Regular cardiac myocyte (primary cell): ENCODE measurements at places on chromosomes 1 and 21. TPM values are rescaled to one million over a fixed set of nuclear protein-coding genes. Genes with fewer than 3 reads are reported as not detected.

The GJA8 gene
- not detected in 2 replicates for total RNA-seq

The SPATA46 gene
- total RNA-seq: not detected in 2 replicates

The GSTM2 gene
- total RNA-seq: 5.4 and 17.5 TPM in 2 replicates

The FALEC gene
- 0.28 TPM in 1 of 2 replicates, not detected in the other for total RNA-seq

The IVL gene
- total RNA-seq: not detected in 2 replicates

The ZNF691 gene
- 8.4 and 13.2 TPM in 2 replicates for total RNA-seq

The HSD3B1 gene
- total RNA-seq: not detected in 2 replicates

The PSMA5 gene
- total RNA-seq: 35.8 and 62.7 TPM in 2 replicates

The KCNJ15 gene
- 0.38 and 1.7 TPM in 2 replicates for total RNA-seq

The GJC2 gene
- total RNA-seq: 2.7 and 3.1 TPM in 2 replicates

The C1QTNF12 gene
- 0.38 and 0.85 TPM in 2 replicates for total RNA-seq

The DEPDC1 gene
- 4.2 and 64.8 TPM in 2 replicates for total RNA-seq
